ENCODE measurements at places on chromosomes 6 and 20.

DNA sequence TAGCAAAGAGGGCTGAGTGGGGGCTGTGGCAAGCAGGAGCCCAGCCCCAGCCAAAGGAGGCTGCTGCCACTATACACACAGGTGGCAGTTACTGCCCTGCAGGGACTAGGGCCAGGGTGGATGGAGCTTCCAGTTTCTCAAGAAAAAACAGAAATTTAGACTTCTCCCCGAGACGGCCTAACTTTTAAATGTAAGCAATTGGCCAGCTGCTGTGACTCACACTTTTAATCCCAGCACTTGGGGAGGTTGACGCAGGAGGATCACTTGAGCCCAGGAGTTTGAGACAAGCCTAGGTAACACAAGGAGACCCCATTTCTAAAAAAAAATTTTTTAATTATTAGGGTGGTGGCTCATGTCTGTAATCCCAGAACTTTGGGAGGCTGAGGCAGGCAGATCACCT is 98.2 kb upstream of the NFATC2 start:
- no peak for DNase-seq

DNA sequence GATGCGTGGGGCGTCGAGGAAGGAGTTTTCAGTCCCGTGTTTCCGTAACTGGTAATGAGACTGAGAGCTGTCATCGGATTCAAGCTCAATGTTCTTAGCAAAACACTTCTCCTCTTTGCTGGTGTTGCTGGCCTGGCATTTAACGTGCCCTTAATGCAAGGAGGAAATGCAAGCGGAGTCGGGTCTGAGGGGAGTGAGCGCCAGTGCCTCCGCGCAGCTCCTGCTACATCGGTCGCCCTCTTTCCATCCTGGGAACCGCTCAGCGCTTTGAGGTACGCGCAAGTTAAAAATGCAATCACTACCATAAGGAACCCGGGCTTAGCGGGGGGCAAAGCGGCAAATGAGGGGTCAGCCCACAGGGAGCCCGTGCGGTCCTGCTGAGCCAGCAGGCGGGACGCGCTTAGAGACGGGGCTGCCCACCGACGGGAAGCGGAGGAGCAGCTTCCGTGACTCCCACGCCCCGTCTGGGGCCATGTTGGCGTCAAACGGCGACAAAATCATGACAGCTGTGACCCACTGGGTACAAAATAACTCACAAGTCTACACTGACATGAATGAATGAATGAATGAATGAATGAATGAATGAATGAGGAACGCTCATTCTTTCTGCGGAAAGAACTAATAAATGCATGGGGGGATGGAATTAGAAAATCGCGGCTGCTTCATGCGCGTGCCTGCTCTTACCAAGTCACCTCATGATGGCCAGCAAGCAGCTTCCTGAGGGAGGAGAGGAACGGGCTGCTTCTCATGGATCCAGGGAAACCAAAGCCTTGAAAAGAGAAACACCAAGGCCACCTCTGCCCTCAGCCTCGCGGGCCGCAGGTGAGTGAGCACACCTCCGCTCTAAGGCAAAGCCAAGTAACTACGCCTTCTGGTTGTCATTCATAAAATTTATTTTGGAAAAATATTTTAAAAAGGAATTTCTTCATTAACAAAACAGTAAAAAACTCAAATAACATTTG is 9.3 kb downstream of the DLL1 start:
- no peak for DNase-seq

DNA sequence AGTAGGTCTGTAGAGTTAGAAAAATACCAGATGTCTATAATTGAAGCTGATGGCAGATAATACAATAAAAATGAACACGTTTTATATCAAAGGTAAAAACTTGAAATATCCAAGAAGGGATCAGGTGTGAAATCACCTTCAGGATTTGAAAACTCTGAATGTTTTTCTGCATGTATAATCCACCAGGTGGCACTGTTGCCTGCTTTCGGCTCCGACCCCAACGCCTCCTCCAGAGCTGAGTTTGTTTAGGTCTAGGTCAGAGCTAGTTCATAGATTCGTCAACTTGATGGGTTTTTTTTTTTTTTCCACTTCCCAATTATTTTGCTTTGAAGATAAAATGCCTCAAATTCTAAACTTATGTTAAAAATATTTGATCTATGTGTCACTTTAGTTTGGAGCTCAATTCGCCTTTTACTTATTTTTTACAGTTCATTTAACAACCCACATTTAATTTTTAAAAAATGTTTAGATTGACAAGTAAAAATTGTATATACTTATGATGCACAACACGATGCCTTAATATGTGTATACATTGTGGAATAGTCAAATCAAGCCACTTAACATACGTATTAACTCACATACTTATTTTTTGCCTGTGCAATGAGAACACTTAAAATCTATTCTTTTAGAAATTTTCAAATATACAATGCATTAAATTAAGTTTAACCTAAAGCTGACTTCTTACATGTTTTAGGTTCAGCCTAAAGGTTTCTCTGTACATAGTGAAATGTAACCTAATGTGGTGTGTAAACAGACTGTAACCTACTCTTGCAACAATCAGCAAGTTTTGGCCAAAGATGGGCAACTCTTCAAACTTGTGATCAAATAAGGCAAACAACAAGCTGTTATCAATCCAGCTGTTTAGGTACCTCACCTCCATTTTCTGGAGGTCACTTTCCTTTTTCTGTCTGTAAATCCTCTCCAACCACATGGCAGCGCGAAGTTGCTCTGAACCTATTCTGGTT is 39.4 kb upstream of the ENPP4 start:
- DNase-seq = peak; percentile 30

DNA sequence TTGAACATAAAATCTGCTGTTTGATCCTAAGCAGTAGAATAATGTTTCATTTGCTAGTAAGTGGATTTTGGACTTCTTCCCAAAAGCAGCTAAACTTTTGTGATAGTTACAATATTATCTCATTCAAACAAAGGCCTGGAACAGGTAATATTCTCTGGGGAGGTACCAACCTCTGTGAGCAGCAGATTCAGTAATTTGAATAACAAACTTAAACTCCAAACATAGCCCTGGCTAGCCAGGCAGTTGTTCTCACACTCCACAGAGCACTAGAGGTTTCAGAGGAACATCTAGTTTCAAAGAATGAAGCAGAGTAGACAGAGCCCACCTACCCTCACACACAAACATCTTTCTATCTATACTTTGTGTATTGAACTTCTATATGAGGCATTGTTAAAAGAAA is 40.9 kb downstream of the LGSN start:
- no peak for DNase-seq

DNA sequence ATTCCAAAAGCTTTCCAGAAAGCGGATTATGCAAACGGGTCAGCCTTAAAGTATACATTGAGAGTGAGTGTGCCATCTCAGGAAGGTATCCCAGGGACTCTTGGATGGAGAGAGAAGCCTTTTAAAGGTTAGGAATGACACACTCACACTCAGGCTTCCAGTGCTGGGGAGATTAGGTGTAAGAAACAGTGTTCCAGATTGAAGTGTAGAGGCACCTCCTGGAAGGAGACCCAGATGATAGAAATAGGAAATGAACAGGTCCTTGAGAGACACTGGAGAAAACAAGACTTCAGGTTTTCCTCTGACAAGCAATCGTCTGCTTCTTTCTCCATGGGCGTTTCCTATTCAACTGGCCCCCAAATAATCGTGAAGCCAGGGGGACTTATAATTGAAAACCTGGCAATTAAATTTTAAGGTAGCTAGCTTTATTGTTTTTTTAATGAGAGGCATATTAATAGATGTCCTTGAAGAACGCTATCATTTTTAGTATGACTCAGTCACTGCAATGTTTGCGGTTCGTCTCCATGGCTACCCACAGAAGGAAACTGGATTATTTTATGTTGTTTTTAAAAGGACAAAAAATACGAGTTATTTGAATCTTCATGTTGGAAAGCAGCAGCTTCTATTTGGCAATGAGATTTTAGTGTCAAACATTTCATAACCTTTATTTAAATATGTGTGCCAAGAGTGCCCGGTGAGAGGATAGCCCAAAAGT is 85.3 kb downstream of the TRMT6 start:
- peak; percentile 27 for DNase-seq

- DNase-seq = no peak
These were observed 3.4 kb upstream of the ZHX3 start for GRCh38 chr20:41320976-41321375.

DNA sequence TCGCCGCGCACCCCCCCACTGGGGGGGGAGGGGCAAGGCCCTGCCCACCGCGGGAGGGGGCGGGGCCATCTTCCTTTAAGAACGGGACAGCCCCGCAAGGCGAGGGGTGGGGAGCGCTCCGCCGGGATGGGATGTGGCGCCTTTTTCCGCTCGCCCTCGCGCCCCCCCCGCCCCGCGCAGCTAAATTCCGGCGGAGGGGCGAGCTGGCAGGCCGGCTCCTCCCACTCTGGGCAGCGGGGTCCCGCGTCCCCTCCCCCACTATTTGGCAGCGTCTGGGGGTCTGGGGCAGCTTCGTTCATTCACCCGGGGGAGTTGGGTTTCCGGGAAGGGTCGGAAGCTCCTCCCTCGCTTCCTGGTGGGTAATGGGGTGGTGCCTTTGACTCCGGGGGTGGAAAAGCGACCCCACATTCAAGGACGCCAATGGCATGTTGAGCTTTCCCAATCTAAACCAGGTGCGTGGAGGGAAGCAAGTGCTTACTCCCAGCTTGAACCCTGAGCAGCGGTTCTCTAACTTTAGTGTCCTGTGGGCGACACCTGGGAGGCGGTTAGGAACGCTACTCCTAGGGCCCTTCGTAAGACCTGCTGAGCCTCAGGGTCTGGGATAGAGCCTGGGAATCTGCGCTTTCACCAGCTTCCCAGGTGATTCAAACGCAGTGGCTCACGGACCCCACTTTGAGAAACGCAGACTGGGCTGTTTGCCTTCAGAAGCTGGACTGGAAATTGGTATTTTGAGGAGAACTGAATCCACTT is 927 bp downstream of the ASXL1 start:
- DNase-seq = peak; percentile 54

DNA sequence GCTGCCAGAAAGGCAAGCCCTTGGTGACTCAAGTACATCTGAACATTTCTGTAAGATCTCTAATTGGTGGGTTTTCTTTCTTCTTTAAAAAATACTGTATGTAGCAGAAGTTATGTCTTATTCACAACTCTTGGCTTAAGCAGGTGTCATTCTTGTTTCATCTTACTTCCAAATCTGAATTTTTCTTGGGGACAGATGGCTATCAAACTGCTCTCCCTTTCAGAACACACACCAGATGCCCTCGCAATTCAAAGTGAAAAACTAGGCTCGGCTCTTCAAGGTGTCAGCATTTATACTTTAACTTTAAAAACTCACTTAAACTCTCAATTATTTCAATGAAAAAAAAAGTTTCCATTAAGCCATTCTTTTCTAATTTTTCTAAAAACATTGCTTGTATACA is 49.7 kb downstream of the PAK5 start:
- no peak for DNase-seq

GRCh38 chr20:63006540-63007359 is at the start of gene BHLHE23:
Gene BHLHE23 (minus strand): TSS chr20:63006964. CDS start chr20:63006774, 190 bp downstream.
- DNase-seq = no peak

DNA sequence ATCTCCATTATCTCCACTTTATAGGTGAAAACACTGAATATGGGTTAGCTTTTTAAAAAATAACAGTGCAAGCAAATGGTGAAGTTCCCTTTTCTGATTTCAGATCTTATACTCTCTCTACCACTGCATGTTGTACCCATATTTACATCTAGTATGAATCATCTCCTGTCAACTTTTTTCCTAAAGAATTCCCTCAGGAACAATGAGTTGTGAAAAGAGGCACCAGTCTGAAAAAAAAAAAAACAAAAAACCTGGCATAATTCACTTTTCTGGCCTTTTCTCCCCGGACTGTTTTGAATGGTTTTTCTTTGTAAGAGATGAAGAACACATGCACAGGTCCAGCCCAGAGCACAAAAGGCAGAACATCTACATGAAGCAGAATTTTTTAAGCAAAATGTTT is 596.0 kb downstream of the COL12A1 start:
- DNase-seq = peak; percentile 56

- no peak for DNase-seq
These were observed 72.0 kb downstream of the LY86 start for GRCh38 chr6:6660339-6661045.

- DNase-seq = peak; percentile 99
These were observed 107.3 kb upstream of the SNX9 start for GRCh38 chr6:157715728-157716164.

GRCh38 chr6:155706341-155706740 is 250.7 kb upstream of the NOX3 start:
- no peak for DNase-seq

- DNase-seq = peak; percentile 12
These were observed 28.8 kb upstream of the TSHZ2 start for GRCh38 chr20:52943185-52943841.

GRCh38 chr6:134910593-134910935 is 39.3 kb downstream of the ALDH8A1 start:
- no peak for DNase-seq

GRCh38 chr20:3576363-3576762 is 86.8 kb downstream of the GFRA4 start:
- no peak for DNase-seq

DNA sequence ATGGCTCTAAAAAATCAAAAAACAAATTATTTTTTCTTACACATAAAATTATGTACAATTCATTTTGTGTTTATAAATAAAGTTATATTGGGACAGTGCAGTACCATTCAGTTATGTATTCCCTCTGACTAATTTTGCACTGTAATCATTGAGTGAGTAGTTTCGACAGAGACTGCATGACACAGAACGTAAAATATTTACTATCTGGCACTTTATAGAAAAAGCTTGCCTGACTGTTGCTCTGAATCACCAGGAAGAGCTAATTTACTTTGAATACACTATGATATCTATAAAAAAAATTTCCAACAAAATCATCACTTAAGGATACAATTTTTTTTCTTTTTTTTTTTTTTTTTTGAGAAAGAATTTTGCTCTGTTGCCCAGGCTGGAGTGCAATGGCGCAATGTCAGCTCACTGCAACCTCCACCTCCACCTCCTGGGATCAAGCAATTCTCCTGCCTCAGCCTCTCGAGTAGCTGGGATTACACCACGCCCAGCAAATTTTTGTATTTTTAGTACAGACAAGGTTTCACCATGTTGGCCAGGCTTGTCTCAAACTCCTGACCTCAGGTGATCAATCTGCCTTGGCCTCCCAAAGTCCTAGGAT is 11.0 kb upstream of the KHDC1L start:
- DNase-seq = peak; percentile 91
